Fibroblast of lung (primary cell): ENCODE measurements at places on chromosomes 1 and 21. TPM values are rescaled to one million over a fixed set of nuclear protein-coding genes. Genes with fewer than 3 reads are reported as not detected.

The SGIP1 gene
- total RNA-seq = 11.0 and 37.8 TPM in 2 replicates

The MRPS21 gene
- total RNA-seq = 53.7 and 54.7 TPM in 2 replicates

The ESRRG gene
- total RNA-seq = 0.51 and 0.83 TPM in 2 replicates

GRCh38 chr1:244174922-244175521, 123.9 kb downstream of the ZBTB18 start:
- no peak for DNase-seq

DNA sequence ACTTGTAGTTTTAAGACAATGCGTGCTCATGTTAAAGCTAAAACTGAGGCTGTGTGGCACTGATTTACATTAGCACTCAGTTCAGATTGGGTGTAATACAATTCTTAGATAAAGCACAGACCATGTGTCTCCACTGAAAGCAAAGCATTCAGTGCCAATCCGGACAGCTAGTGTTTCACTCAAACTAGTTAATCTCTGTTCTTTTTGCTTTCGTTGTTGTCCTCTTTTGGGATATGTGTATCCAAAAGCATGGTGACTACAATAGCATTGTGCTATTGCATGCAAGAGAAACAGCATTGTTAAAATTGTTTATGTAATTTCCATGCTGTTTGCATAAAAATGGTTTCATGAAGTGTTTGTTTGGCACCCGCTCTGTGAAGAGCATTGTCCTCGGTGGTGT, 54.6 kb downstream of the F3 start:
- DNase-seq = no peak

- no peak for DNase-seq
Observed at GRCh38 chr1:182688436-182689205, 4.2 kb upstream of the RGS8 start.

GRCh38 chr1:206590025-206590758, 22.1 kb downstream of the EIF2D start:
- DNase-seq = peak; percentile 61

GRCh38 chr1:87196110-87196827, 132.4 kb upstream of the LMO4 start:
- no peak for DNase-seq

- peak; percentile 68 for DNase-seq
Observed at GRCh38 chr1:154729031-154729442, 121.1 kb upstream of the ADAR start.

DNA sequence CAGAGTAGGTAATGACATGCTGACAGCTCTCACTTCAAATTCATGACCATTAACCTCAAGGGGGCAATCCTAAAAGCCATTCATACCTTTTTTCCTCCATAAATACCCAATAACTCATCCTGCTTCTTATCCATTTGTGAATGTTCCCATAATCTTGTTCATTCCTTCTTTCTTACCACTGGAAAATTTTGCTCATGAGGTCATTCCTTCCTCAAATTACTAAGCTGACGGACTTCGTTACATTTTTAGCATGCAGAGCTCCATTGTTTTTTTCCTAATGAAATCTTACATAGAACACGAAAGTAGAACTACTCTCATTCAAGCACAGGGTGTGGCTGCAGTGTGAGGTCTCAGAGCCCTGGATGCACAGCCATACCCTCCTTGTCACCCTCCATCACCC, 276.5 kb upstream of the DPYD start:
- DNase-seq = no peak

DNA sequence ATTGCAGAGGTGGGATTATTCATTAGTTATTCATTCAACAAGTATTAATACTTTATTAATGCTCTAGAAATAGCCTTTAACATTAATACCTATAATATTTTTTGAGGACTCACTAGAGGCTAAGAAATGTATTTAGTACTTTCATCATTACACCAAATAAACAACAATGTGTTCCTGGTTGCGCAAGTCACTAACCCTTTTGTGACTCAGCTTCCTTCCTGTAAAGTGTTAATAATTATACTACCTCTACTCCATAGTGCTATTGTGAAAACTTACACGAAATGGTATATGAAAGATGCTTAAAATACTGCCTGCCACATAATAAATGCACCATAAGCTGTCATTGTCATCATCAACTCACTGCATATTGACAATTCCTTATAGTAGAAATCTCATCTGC, 431.0 kb downstream of the DPYD start:
- peak; percentile 61 for DNase-seq

- DNase-seq = no peak
Observed at GRCh38 chr1:21663951-21664805, 5.0 kb downstream of the RAP1GAP start.

GRCh38 chr1:19036041-19036812, 79.8 kb upstream of the IFFO2 start:
- peak; percentile 34 for DNase-seq

GRCh38 chr1:24769656-24770651, 24.7 kb downstream of the CLIC4 start:
- DNase-seq = peak; percentile 98

DNA sequence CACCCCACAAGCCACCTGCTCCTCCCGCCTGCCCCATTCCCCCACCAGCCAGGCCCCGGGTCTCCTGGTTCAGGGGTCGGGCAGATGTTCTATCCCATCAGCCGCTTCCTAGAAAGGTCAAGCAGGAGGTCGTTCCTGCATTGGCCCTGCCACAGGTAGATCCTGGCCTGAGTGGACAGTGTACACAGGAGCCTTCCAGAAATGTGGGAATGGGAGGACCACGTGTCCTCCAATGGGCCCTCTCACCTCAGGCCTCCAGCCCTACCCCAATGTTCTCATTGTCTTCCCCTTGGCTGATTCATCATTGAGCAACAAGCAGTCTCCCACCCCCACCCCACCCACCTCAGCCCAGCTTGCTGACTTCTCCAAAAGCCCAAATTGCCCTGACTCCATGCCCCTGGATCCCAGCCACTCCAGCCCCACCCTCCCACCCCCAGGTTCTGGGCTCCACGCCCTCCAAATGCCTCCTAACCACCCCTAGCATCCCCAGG, 2.1 kb downstream of the S100A16 start:
- peak; percentile 48 for DNase-seq

DNA sequence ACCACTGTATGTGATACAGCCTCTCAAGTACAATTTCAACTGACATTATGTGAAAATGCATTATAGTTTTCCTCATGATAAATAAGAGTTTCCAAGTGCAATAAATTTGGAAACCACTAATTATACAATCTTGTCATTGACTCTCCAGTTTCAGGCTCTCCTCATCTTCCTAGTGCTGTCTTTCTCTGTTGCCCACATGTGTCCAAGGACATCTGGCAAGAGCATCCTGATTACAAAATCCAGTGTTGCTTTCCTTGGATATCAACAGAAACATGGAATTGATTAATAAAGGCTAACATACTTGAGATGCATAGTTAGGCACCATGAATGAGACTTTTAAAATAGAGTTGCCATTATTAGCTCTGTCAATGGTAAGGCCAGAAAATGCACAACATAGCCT, 15.6 kb upstream of the MAP10 start:
- DNase-seq = no peak
